ENCODE measurements at places on chromosomes 5 and 9.

DNA sequence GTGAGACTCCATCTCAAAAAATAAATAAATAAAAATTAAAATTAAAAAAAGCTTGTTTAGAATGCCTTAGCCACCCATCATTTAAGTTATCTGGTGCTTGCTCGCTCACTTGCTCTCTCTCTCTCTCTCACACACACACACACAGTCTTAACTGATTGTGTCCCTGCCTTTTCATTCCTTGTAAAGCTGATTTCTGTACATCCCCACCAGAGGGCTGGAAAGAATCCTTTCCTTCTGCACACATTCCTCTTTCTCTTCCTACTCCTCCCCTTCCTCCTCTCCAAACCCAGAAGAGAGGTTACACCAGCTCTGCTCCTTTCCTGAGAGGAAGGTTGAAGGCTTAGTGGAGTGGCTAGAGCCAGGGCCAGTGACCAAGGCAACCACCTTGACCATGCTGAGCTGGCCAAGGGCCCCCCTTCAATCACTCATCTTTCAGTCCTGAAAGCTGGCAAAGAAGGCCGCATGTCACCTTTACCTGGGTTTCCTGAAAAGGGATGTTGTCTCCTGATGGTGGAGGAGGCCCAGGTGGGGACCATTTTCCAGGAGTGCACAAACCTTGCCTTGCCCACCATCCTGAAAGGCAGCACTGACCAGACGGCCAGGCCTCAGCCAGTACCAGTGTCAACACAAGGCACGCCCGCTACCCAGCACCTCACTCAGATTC, 25.6 kb downstream of the STK10 start:
- no peak for DNase-seq

DNA sequence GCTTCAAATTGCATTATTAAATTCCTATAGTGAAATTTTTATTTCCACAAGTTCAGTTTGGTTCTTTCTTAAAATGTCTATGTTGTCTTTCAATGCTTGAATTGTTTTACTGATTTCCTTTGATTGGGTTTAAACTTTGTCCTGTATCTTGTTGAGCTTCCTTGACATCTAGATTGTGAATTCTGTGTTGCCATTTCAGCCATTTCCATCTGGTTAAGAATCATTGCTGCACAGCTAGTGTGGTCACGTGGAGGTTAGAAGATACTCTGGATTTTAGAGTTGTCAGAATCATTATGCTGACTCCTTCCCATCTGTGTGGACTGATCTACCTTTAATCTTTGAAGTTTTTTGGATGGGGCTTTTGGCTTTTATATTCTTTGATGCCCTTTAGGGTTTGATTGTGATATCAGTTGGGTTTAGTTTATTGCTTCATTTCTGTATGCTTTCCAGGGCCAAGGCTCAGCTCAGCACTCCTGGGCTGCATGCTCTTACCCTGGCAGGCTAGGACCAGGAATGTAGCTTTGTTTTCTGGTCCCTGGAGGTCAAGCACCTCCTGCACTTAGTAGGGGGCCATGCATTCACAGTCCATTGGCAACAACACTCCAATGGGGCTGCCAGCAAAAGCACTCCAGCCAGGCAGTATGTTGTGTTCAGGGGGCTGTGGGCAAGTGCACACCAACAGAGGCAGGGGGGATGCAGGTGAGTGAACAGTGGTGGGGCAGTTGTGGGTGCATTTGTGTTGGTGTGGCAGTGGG, 141.4 kb downstream of the PRR16 start:
- no peak for DNase-seq

DNA sequence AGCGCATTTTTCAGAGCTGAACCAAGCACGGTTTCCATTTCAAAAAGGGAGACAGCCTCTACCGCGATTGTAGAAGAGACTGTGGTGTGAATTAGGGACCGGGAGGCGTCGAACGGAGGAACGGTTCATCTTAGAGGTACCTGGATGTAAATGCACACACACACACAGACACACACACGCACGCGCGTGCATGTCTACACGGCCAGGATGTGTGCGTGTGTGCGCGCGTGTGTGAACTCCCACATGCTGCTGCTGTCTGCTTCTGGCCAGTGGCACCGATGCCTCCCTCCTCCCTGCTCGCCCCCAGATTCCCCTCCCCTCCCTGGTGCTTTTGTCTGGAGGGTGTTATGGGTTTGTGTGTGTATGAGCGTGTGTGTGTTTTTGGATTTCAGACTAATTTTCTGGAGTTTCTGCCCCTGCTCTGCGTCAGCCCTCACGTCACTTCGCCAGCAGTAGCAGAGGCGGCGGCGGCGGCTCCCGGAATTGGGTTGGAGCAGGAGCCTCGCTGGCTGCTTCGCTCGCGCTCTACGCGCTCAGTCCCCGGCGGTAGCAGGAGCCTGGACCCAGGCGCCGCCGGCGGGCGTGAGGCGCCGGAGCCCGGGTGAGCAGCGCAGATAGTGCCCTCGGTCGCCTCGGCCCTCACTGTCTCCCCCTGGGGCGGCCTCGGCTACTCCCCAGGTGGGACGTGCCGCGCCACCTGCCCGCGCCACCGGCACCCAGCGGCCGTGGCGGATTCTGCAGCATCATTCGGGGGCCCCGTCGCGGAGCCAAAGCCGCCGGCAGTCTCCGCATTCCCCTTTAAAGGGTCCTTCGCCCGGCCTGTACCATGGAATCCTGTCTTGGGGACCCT, at the start of gene NTRK2:
NTRK2 (plus strand) TSS at position 442 of the 850 bp plus-strand sequence. CDS start 1,020 bp downstream, outside the sequence.
- DNase-seq: no peak

DNA sequence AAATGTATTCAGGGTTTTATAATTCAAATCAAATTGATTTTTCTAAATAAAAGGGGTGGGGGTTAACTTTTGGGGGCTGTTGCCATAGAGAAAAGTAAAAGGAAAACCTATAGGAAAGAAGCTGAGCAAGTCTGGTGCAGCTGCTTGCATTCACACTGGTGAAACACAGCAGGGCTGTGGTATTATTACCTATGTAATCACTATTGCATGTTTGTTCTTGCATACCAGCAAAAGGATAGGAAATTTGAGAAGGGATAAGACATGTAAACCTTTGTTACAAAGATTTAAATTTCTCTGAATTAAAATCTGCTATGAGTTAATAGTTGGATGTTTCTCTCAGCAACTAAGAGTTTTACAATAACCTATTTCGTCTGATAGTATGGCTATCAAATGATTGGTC, 346.7 kb downstream of the EFNA5 start:
- no peak for DNase-seq

- DNase-seq: no peak
Observed at GRCh38 chr5:175001311-175001710, 276.9 kb downstream of the MSX2 start.

GRCh38 chr5:175828651-175829050, 42.7 kb upstream of the CPLX2 start:
- DNase-seq: no peak

DNA sequence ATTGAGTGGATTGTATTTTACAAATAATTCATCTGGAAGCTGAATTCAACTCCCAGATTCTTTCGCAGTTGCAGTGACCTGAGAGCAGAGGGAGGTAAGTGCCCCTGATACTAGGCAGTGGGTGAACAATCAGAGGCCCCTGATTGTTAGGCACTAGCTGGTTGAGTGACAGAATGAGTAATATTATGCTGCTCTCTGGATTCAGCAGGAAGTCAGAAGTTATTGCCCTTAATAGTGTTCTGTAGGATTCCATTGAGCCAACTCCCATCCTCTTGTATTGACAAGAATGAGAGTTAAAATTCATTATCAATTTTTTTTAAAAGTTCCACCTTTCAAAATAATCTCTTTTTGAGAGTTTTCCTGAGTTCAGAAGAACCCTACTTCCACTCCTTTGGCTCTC, 301.2 kb downstream of the DTWD2 start:
- DNase-seq: no peak

- no peak for DNase-seq
Observed at GRCh38 chr5:15606197-15606596, 106.2 kb downstream of the FBXL7 start.

DNA sequence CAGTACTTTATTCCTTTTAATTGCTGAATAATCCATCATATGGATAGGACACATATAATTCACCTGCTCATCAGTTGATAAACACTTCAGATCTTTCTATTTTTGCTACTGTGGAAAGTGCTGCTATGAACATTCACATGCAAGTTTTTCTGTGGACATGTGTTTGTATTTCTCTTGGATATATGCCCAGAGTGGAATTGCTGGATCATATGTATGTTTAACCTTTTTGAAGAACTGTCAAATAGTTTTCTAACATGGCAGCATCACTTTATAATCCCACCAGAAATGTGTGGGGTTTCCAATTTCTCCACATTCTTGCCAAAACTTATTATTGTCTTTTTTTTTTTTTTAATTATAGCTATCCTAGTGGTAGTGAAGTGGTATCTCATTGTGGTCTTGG, 15.1 kb downstream of the CARTPT start:
- no peak for DNase-seq

GRCh38 chr5:378301-378891, 56.9 kb downstream of the AHRR start:
- no peak for DNase-seq

DNA sequence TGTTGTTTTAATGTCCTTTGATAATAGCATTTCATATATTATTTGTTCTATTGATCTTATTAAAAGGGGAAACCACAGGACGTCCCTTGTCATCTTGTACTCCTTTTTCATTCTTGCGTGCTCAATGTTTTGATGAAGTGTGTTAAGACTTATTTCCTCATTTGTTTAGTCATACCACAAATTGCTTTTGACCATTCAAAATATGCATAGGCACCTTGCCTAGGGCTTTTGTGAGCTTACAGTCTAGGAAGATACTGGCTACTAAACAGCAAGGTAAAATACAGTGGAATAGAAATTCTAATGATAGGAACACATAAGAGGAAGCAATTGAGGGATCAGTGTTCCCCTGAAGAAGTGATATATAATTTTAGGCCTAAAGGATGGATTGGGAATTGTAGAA, 190.3 kb downstream of the WDR70 start:
- no peak for DNase-seq

DNA sequence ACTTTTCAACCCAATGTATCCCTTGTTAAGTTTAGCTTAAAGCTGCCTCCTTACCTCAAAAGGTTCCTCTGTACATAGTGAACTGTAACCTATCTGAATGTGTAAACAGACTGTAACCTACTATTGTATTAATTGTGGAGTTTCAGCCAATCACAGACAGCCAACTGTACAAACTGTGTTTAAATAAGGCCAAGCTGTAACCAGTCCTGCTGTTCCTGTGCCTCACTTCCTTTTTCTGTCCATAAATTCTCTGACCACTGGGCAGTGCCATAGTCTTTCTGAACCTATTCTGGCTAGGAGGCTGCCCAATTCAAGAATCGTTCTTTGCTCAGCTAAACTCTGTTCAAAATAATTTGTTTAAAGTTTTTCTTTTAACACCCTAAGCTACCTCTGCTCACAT, 74.7 kb upstream of the DAPK1 start:
- DNase-seq: no peak

GRCh38 chr9:27584931-27585330, 11.7 kb upstream of the C9orf72 start:
- no peak for DNase-seq

- no peak for DNase-seq
Observed at GRCh38 chr5:6193310-6193709, 185.0 kb downstream of the MED10 start.

- DNase-seq: no peak
Observed at GRCh38 chr5:179326122-179326927, 18.9 kb downstream of the ADAMTS2 start.

- no peak for DNase-seq
Observed at GRCh38 chr5:124524552-124525232, 221.7 kb downstream of the ZNF608 start.

DNA sequence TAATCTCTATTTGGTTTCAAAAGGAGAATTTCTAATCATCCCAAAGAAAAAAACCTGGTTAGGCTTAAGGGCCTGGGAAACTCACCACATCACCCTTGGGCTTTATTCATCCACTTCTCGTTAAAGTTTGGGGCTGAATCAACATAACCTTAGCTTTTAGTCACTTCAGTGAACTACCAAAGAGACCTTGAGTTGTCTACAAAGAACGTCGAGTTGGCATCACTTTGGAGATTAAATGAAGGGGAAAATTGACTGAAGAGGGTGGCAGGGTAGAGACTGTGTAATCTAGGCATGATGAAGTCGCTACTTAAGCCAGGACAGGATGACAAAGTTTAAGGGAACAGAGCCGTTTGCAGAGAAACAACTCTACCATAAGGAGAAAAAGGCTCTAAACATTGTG, 341.4 kb downstream of the RAB3C start:
- no peak for DNase-seq

DNA sequence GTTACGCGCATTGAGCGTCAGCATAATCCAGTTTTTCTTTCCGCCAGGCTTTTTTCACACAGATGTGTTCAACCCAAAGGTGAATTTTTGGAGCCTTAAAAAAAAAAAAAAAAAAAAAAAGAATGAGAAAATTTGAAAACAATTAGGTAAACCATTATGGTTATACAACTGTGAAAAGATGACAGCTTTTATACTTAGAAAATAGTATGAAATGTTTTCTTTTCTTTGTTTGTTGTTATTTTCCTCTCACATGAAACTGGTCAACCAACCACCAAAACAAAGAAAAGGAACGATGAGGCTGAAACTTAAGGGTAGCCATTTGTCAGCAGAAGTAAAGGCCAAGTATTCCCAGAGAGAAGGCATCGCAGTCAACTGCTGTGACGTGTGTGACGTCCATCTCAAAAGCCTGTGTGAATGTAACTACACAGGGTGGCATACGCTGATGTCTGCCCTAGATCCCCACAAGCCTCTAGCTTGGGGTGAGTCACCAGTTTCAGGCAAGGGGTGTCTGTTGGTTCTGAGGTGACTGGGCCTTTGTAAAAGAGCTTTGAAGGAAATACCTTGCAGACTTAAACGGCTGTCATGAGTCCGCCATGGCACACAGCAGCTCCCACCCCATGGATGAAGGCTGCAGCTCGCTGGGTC, 182.9 kb downstream of the AOPEP start:
- DNase-seq: no peak

DNA sequence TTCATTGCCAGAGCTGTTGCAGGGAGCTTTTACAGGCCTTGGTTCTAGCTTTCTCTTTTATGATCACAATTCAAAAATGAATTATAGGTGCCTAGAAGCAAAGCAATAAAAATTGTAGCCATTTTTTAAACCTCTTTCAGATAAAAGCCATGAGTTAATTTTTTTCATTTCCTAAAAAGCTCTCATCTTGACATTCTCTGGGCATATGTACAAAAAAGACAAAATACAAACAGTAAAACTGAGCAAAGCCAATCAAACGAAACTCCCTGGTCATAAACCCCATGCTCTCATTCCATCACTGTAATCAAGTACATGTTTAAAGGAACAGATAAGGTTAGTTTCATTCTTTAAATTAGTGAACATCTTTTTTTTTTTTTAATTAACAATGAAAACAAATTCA, 101.9 kb downstream of the ERCC6L2 start:
- no peak for DNase-seq
